Muscle of leg (tissue), 16 donors: ENCODE measurements at places on chromosomes 13 and 19.

DNA sequence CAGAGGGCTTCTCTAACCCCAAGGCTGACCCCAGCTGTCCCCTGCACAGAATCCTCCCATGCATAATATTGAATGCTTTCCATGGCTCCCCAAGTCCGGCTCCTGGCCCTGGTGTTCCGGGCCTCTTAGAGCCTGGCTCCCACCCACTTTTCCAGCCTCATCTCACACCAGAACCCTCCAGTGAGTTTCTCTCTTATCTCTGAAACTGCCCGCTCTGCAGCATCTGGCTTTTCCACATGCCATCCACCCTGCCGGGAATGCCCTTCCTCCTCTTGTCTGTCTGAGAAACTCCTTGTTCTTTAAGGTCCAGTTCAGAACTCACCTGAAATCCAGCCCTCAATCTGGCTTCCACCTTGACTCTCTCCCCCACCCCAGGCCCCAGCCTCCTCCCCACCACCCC, 6.8 kb downstream of the SYNGR4 start:
- DNase-seq: no peak

- no peak for DNase-seq
Observed at GRCh38 chr13:98824376-98825160, 72.1 kb upstream of the SLC15A1 start.

GRCh38 chr13:98083936-98084335, 59.0 kb upstream of the FARP1 start:
- DNase-seq: no peak

DNA sequence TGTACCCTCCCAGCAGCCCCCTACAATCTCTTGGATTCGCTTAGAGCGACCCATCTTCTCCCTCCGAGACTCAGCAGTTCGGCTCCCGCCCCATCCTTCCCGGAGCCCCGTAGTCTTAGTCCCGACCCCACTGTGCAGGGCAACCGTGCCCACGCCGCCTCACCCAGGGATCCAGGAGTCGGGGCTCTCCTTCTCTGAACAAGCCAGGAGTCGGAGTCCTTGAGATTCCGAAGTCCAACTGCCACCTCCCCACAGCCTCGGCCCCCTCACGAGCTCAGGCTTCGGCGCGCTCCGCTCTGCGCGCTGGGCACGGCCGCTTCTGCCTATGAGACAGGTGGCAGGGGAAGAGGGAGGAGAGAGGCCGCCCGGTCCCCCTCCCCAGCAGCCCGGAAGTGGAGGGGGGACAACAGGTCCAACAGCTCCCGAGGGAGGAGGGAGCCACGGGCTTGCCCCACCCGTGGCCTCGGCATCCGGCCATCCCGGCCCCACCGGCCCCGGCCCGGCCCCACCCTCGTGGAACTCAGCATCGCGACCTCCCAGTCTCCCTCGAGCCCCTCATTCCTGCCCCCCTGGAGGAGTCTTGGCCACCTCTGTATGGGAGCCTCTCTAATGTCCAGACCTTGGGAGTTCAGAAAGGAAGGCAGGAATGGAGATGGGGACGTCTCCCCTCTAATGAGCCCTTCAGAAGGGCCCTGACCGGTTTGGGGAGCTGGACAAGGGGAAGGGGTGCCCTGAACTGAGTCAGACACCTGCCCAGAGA, at the start of gene PHLDB3:
PHLDB3 (minus strand) TSS at position 321 of the 760 bp plus-strand sequence. CDS start 628 bp downstream, outside the sequence.
- peak; percentile 48 for DNase-seq

DNA sequence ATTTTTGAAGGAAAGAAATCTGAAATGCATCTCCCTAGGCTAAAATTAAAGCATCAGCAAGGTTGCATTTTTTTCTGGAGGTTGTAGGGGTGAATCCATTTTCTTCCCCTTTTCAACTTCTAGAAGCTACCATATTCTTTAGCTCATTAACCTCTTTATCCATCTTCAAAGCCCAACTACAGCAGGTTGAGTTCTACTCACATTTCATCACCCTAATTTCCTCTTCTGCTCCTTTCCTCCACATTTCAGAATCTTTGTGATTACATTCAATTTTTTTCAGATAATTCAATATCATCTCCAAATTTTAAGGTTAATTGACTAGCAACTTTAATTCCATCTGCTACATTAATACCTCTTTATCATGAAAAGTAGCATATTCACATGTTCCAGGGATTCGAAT, 2655.7 kb upstream of the PCDH20 start:
- no peak for DNase-seq

DNA sequence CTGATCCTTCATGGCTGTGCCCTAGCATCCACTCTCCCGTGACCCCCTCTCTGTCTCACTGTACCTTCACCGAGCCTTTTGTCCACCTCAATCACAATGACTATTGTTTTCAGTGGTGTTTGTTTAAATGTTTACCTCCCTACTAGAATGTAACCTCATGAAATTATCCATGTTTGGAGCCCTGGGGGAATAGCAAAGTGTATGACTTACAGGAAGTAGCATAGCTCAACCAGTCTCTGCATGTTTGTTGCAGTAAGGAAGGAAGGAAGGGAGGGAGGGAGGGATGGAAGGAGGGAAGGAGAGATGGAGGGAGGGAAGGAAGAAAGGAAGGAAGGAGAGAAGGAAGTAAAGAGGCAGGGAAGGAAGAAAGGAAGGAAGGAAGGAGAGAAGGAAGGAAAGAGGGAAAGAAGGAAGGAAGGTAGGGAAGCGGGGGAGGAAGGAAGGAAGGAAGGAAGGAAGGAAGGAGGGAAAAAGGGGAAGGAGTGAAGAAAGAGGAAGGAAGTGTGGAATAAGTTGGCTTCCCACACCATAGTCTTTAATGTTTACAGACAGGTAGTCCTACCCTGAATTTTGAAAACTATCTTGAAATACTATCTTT, 421.4 kb downstream of the COG6 start:
- no peak for DNase-seq

GRCh38 chr19:40561947-40562346, 14.7 kb upstream of the SHKBP1 start:
- no peak for DNase-seq

- no peak for DNase-seq
Observed at GRCh38 chr19:15268192-15268927, 36.1 kb upstream of the EPHX3 start.
